CD4-positive, alpha-beta T cell treated with Interleukin-17A for 1 hour (primary cell): ENCODE measurements at places on chromosomes 2 and 18.

- DNase-seq = no peak
Measured at GRCh38 chr2:162243715-162244114, 470 bp upstream of the FAP start.

GRCh38 chr2:16241166-16242160 is 301.1 kb downstream of the MYCN start:
- DNase-seq = no peak

DNA sequence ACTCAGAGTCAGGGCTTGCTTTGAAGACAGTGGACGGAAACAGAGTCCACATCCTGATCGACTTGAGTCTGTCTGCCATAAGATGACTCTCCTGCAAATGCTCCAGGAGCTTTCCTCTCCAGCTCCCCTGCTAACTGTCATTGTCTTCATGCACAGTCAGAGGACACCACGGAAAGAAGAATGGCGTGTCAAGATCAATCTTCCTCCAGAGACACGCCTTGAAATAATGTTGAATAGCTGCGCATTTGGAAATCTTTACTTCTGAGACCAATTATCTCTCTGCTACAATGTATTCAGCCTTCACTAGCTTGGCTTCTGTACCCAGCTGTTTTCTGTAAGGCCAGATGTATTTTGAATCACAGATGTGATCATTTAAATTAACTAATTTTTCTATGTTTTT is 457.2 kb downstream of the CDH2 start:
- no peak for DNase-seq

DNA sequence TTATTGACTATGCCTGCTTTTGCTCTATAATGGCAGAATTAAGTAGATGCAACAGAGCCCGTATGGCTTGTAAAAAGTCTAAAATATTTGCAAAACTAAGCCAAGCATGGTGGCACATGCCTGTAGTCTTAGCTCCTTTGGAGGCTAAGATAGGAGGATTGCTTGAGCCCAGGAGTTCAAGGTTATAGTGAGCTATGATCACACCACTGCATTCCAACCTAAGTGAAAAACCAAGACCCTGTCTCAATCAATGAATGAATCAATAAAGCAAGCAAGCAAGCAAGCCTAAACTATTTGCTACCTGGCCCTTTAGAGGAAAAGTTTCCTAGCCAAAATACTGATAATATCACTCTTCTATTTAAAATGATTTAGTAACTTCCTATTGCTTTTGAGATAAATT is 260.0 kb downstream of the OTX1 start:
- DNase-seq = no peak

DNA sequence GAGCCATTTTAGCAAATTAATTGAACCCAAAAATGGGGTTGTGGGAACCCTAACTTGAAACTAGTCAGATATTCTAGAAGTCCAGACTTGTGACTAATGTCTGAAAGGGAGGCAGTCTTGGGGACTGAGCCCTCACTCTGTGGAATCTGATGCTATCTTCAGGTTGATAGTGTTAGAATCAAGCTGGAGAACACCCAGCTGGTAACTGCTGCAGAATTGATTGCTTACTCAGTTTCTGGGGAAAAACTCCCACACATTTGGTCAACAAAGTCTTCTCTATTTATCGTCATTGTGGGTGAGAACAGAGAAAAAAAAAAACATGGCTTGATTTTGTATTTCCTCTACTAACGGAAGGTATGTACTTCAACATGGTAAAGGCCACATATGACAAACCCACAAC is 1925.8 kb upstream of the CELF4 start:
- no peak for DNase-seq

DNA sequence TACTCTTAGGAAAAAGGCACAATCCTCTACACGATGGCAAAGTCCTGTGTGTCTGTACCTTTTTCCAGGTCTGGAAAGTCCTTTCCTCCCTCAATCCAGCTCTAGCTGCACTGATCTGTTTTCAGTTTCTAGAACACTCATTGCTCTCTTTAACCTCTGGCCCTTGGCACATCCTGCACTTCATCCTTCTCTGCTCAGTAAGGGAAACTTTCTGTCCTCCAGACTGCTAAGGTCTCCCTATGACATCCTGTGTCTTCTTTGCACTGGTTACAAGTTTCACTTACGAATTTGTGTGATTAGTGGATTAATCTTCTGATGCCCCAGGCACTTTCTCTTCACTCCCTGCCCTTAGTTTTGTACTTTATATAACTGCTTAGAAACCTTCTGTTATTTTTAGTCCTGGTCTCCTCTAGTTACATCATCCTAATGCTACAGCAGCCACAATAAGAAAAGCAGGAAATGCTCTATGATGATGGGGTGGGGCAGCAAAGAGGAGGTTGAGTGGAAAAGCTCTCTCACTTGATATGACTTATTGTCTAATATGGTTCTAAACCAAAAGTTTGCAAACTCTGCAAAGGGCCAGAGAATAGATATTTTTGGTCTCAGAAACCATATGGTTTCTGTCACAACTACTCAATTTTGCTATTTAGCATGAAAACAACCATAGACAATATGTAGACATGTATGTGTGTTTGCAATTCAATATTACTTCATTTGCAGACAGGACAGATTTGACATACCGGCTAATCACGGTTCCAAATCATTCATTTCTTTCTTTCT is 568.2 kb downstream of the THSD7B start:
- no peak for DNase-seq

DNA sequence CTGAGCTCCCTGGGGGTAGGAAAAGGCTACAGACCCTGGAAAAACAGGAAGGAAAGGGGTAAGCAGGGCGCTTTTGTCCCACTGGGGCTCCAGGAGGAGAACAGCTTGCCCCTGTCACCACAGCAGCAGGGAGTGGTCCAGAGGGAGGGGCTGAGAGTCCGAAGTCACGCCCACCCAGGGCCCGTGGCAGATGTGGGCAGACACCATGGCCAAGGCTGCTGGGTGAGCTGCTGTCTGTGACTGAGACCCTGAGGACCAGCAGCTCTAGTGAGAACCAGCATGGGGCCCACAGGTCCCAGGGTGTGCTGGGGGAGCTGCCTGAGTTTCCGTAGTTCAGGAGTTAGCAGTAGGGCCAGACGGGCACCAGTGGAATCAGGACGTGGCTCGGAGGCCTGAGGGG is 162.0 kb downstream of the SPP2 start:
- no peak for DNase-seq

DNA sequence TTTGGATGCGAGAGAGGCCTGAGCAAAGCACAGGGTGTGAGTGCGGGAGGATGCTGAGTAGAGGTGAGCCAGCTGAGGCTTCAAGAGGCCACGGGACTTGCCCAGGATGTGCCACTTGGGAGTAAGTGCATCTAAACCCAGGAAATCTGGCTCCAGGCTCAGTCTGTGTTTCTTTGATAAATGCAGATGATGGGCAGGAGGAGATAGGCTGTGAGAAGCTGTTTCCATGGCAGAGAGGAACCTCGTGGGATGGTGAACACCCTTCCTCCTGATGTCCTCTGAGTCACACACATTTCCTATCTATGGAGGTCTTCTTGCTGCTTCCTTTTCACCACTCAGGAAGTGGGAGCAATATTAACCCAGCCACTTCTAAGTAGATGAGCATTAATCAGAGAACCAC is 38.4 kb upstream of the CELF4 start:
- no peak for DNase-seq

- DNase-seq = no peak
Measured at GRCh38 chr2:223363085-223363484, 239.1 kb downstream of the SCG2 start.

DNA sequence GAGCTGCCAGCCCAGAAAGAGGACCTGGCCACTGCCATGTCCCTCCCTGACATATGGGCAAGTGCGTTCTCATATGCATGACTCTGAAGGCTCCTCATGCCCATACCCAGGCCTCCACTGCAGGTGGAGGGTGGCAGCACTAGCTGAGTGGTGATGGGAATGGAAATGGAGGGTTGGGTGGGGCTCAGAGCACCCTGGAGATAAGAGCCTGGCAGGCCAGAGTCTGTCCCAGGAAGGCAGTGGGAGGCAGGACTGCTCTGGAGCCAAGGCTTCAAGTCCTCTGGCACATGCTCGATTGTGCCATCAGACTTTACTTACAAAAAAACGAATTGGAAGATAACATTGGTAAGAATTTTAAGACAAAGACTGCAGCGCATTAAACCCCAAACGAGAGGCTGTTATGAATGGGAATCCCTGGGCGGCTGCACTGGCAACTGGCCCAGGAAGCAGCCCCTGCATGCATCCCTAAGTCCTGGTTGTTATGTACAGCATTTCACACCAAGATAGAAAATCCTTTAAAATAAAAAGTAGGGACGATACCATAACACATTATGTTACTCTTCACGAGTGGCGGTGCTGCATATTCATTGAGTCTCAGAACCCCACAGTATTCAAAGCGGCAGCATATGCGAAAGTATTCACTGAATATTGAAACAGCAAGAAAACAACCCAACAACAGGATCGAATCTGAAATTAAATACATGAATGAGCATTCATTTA is 81.7 kb upstream of the FAM98A start:
- no peak for DNase-seq

DNA sequence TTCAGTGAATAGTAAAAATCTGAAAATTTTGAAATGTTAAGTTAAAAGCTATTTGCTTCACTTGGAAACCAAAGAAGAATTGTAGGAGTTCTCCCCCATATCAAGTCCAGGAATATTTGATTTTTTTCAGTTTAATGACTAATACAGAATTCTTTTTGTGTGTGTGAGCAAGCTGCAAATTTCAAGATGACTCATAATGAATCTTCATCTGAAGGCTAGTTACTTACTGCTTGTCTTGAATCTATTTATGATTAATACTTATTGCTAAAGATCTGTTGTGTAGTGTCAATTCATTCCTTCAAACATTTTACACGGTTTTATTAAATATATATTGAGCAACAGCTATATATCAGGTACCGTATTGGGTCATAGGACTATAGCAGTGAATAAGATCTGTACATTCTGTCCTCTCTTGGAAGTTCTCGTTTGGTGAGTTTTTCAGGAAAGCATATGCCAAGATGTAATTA is 47.8 kb upstream of the CAVIN2 start:
- no peak for DNase-seq

DNA sequence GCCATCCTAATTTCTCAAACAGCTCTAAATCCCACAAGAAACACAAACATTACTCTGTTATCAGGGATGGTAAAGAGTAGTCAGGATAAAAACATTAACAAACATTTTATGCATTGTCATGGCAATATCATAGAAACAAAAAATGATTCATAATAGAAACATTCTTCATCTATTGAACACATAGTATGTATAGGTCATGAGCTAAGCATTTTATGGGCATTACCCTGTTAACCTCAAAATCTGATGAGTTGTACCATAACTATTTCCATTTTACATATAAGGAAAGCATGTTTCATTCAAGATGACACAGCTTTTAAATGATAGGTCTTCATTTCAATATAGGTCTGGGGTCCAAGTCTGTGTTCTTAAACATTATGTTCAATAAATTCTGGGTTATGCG is 344.9 kb downstream of the RND3 start:
- no peak for DNase-seq

DNA sequence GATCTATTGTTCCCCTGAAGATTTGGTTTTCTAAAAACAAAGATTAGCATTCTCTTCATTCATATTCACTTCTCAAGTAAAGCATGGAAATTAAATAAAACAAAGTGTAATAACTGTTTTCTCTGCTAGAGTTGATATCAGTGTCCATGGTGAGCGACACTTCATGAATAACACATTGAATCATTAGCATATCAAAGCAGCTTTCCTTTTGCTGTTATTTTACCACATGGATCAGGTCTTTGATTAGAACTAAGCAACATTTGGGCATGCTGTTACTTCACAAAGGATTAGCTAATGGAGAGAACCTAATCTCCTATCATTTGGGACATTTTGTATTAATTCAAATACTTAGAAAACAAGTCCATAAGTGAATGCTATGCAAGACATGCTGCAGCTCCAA is 368.8 kb upstream of the CDH19 start:
- no peak for DNase-seq

DNA sequence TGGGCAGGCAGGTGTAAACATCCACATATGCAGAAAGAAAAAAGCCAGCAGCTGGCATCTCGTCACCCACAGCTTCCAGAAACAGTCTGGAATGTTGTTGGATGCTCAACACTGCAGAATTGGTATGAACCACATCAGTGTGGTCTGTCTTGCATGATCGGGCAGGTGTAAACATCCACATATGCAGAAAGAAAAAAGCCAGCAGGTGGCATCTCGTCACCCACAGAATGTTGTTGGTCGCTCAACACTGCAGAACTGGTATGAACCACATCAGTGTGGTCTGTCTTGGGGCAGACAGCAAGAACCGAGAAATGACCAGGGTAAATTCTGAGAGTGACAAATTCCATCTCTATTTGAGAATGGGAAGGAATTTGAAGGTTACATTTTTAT is 39.6 kb downstream of the DOCK10 start:
- DNase-seq = peak; percentile 41

- no peak for DNase-seq
Measured at GRCh38 chr18:25284861-25285550, 67.0 kb downstream of the ZNF521 start.

- no peak for DNase-seq
Measured at GRCh38 chr2:217669831-217670230, 333.0 kb downstream of the TNS1 start.

GRCh38 chr2:235514627-235515363 is 21.0 kb downstream of the AGAP1 start:
- no peak for DNase-seq

DNA sequence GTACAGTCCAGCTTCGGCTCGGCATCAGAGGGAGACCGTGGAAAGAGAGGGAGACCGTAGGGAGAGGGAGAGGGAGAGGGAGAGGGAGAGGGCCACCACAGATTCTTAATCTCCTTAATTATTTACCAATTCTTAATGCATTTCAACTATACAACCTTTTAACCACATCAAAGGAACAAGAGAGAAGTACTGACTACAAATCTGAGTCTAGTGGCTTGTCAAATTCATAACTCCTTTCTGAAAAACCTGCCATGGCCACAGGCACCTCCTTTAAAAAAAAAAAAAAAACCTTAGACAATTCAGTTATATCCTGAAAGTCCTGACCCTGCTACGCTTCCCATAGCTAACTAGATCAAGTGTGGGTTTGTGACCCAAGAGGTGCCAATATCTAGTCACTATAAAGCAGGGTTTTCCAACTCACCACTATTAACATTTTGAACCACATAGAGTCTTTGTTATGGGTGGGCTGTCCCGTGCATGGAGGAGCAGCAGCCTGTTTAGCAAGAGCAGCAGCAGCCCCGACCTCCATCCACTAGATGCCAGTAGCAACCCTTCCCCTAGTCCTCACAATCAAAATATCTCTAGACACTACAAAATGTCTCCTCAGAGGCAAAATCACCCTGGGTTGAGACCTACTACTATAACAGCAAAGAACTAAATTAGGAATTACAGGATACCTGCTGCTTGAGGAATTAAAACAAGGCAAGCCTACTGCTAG is 6.8 kb downstream of the ESCO1 start:
- peak; percentile 13 for DNase-seq

DNA sequence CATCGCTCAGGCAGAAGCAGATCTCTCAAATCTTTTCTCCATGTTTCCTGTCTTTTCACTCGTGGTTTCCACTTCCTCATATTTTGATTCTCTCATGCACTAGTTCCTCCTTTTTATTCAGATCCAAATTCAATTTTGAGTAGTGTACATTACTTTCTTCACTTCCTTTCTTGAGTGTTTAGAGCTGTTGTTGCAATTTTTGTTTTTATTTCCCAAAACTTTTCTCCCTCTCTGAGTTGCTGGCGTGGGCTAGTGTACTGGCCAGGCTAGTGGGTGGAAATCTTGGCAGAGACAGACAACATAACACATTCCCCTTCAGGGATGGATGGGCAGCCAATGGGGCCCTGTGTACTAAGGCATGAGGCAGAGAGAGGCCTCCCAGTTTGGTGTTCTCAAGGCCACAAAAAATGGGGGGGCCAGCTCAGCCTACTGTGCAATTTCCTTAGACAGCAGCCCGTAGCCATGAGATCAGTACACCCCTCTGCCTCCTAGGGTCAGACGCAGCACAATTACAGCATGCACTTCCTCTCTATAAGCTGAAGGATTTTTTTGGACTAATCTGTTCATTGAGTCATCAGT is 145.1 kb upstream of the PID1 start:
- peak; percentile 14 for DNase-seq
